ENCODE measurements at places on chromosomes 16 and 17. TPM values are rescaled to one million over a fixed set of nuclear protein-coding genes. Genes with fewer than 3 reads are reported as not detected.

DNA sequence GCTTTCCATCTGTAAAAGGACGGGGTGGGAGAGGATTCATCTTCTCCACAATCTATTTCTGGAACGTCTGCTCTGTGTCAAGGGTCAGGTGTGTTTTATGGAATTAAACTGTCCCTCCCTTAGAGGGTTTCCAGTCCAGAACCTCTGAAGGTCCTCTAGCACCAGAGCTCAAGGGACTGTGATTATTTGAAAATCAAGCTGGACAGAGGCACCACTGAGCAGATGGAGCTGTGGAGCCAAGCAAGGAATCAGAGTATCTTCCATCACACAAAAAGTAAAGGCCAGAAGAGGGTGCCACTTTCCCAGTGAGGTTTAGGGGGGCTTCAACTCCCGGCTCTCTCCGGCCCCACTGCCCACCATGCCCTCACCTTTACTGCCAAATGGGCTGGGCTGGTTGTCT lies 6.8 kb downstream of the CACNG5 start:
- no peaks in the 10 kb centered on the region for H3K27me3 ChIP-seq
- no peaks in the 10 kb centered on the region for H3K4me1 ChIP-seq
- no peak overlapping the region for H3K27ac ChIP-seq

DNA sequence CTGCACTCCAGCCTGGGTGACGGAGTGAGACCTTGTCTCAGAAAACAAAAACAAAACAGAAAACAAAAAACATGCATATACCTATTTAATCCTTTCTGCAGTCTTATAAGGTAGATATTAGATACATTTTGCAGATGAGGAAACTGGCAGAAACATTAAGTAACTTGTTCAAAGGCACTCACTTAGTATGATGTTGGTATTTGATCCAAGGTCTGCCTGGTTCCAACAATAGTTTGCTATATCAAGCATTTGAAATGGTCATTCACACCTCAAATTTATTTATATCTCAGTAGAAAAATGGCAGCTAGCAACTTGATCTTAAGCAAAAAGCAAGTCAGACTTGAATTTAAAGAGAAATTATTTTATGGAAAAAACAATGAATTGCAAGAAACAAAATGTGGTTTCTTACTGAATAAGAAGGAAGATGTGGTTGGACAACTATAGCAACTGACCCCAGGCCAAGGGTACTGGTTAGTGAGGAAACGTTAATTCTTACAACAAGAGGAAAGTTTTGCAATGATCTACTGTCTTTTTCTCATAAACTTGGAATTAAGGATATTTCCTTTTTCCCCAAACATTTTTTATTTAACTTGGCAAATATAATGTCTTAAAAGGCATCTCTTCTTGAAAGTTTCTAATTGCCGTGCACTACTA lies 19.7 kb downstream of the DHRS7B start:
- no peak overlapping the region for H3K27ac ChIP-seq
- DNase-seq, result no peak
- no peaks in the 10 kb centered on the region for H3K27me3 ChIP-seq
- H3K4me3 ChIP-seq, result no peak overlapping the region
- no peaks in the 10 kb centered on the region for H3K4me1 ChIP-seq

DNAH3 gene
- 0.06 TPM for total RNA-seq

DNA sequence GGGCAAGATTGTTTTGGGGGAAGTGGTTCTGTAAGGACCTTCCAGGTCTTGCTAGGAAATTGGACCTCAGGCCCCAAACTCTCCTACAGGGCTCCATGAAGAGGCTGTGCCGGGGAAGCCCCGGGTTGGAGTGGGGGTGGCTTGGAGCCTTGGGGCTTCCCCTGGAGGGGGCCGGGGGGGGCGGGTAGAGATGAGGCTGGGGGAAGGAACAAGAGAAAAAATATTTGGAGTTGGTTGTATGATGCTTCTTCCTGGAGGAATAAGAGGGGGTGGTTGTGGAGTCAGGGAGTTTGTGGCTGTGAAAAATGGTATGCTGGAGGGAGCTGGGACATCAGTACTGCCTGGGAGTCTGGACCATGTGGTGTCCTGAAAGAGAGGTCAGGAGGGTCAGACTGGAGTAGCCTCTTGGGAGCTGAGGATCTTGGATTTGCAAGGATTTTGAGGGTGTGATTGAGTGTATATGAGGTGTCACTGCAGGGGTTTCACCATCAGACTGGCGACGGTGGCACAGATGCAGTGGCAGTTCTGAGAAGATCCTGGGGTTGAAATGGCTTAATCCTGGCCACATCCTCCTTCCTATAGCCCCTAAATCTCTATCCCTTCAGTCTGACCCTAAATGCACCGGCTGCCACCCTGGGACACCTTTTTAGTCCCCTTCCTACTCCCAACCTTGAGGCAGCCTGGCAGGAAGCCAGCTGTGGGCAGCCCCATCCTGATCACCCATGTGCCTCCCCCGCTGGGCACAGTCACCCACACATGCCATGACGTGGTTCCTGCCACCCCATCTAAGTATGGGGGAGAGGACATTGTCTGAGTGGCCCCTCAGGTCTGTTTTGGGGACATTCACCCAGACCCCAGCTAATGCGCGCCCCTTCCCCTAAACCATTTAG lies 10.9 kb downstream of the RARA start:
- no peak overlapping the region for H3K4me3 ChIP-seq
- peak; percentile 63 for DNase-seq
- no peaks in the 10 kb centered on the region for H3K27me3 ChIP-seq
- H3K27ac ChIP-seq, result peak overlapping the region; percentile 77
- peaks cover 93% of the 10 kb centered on the region for H3K4me1 ChIP-seq

DNA sequence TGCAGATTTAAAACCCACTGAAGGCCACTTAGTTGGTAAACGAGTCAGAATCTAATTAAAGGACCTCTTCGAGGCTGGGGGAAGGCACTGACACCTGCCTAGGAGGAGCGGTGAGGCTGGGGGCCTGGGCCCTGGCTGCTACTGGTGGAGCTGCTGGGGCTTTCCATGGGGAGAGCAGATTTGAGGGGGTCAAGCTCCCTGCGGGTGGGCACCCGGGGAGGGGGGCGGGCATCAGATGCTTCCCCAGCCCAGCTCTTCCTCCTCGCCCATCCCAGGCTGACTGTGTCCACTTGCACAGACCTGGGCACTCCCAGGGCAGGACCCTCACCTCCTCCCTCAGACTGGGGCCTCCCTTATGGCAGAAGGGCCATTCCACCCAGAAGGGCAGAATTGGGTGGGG lies 19.0 kb downstream of the SRCIN1 start:
- H3K4me1 ChIP-seq, result no peaks in the 10 kb centered on the region
- no peak for DNase-seq
- peaks cover 24% of the 10 kb centered on the region for H3K27me3 ChIP-seq
- no peaks in the 10 kb centered on the region for H3K36me3 ChIP-seq

DNA sequence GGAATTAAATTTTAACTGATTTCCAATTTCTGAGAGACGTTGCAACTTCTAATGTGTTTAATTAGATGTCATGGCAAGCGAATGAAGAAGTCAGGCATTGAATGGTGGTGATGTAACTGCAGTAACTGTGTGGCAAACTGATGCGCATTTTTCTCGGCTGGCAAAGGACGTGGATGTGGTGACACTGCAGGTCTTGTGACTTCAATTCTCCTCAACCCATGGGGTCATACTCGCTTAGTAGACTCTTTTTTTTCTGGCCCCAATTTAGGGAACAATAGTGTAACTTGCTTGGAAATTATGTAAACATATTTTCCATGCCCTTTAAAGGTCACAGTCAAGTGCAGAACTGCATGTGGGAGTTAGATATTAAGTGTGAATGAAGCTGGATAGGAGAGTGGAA lies 1.9 kb upstream of the FAM20A start:
- DNase-seq, result no peak
- H3K36me3 ChIP-seq, result no peaks in the 10 kb centered on the region
- H3K4me3 ChIP-seq, result no peak overlapping the region
- H3K27ac ChIP-seq, result peak overlapping the region; percentile 86

KRTAP4-4 gene
- total RNA-seq, result not detected

DNA sequence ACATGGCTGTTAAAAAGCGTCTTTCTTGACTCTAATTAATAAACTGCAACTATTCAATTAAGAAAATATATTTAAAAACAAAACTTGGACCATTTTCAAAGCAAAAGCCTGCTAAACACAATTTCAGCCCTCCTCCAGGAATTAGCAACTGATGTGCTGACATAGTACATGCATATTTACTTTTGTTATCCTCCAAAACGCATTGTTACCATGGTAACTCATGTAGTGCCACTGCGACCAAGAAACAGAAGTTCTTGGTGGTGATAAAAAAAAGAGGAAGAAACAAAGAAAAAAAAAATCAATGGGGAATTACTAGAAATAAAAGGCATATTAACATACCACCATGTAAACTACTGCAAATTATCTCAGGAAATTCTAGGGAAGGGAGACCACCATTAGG lies 793.4 kb upstream of the CDH8 start:
- no peaks in the 10 kb centered on the region for H3K36me3 ChIP-seq
- H3K27ac ChIP-seq, result no peak overlapping the region
- no peak overlapping the region for H3K4me3 ChIP-seq
- H3K27me3 ChIP-seq, result no peaks in the 10 kb centered on the region
- DNase-seq, result no peak

DNA sequence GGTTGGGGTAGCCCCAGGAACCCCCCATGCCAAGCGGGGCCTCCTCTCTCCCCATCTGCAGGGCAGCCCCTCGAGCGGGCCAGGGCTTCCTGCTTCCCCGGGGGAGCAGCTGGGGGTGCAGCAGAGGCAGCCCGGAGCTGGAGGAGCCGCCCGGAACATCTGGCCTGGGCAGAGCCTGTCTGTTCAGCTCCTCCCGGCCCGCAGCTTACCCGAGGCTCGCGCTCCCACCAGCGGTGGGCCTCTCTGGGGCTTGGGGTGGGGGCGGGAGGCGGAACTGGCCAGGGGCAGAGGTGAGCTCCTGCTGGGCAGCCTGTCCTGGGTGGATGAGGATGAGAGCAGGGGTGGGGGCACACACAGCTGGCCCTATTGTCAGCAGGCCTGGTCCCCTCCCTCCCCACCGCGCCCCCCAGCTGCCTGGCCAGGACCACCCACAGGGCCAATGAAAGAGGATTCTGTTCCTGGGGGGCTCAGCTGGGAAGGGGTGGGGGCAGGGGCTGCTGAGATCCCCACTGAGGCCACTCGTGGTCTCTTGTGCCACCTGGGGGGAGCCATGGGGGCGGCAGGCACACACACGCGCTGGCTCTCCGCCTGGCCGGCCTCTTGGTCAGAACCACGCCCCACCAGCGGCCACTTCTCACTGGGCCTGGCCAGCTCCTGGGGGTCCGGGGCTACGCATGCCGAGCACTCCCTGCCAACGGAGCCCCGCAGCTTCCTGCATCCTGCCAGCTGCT lies 34.7 kb downstream of the BAHCC1 start:
- H3K27me3 ChIP-seq, result no peaks in the 10 kb centered on the region
- no peak overlapping the region for H3K27ac ChIP-seq
- no peak for DNase-seq
- no peaks in the 10 kb centered on the region for H3K36me3 ChIP-seq
- H3K4me3 ChIP-seq, result no peak overlapping the region

- no peaks in the 10 kb centered on the region for H3K36me3 ChIP-seq
- DNase-seq, result no peak
- no peak overlapping the region for H3K27ac ChIP-seq
- no peaks in the 10 kb centered on the region for H3K4me1 ChIP-seq
- H3K27me3 ChIP-seq, result no peaks in the 10 kb centered on the region
Observed at GRCh38 chr17:72790190-72790589, 302.3 kb downstream of the SLC39A11 start.

NUDT7 gene
- 62.6 TPM for total RNA-seq

DNA sequence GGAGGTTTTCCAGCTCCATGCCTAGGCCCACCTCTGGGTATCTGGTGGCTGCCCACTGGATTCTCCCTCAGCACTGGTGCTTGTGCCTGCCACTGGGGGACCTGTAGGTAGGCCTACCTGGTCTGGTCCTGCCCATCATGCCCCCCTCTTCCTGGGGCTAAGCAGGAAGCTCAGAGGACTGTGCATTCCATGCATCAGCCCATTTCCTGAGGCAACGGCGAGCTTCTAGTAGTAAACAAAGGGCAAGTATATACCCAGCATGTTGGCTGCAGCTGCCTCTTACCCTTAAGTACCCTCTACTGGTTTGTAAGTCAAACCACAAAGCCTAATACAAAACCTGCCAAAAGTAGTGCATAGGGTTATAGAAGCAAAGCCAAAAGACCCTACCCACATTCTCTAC lies 37.5 kb downstream of the SDR42E1 start:
- H3K4me3 ChIP-seq, result no peak overlapping the region
- no peak overlapping the region for H3K27ac ChIP-seq
- no peak for DNase-seq
- no peaks in the 10 kb centered on the region for H3K36me3 ChIP-seq

CBLN1 gene
- 0.14 TPM for total RNA-seq

ACOX1 gene
- 70.5 TPM for total RNA-seq

DNA sequence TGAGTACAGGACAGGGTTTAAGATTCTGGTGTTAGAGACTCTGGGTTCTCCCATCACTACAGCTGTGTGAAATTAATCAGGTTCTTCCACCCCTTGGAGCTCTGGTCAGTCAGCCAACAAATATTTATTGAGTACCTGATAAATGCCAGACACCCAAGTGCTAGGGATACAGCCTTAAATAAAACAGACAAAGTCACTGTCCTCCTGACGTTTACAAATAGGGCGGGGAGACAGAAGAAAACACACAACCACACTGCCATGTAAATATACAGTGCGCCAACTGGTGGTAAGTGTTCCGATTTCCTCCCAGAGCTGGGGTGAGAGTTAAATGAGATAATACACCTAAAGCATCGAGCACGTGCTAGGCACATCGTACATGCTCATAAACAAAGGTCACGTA lies 121.0 kb downstream of the COPRS start:
- no peak for DNase-seq
- H3K27me3 ChIP-seq, result no peaks in the 10 kb centered on the region
- no peaks in the 10 kb centered on the region for H3K36me3 ChIP-seq

DNA sequence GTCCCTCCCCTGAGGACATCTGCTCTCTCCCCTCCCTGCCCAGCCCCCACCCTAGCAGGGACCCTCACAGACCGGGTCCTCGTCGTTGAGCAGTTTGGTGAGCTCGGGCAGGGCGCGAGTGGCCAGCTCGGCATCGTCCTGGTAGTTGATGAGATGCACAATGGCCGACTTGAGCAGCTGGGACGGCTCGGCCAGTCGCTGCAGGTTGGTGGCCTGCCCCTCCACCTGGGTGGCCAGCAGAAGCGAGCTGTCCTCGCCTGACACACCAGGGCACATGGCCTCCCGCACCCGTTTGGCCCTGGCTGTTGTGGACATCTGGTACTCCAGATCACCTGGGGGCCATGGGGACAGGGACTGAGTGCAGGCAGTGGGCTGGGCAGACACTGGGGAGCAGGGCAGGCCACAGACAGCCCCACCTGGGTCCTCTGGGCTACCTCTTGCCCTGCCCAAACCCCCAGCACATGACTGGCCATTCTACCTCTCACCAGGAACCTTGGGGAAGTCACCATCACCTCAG lies 17.1 kb downstream of the JUP start:
- no peaks in the 10 kb centered on the region for H3K4me1 ChIP-seq
- no peaks in the 10 kb centered on the region for H3K36me3 ChIP-seq
- no peaks in the 10 kb centered on the region for H3K27me3 ChIP-seq
- no peak overlapping the region for H3K27ac ChIP-seq
